ENCODE measurements at places on chromosomes 3 and 15.

- H3K4me1 ChIP-seq = no peaks in the 10 kb centered on the region
- H3K27me3 ChIP-seq = peaks cover 5% of the 10 kb centered on the region
Observed at GRCh38 chr3:11001020-11001657, 8.6 kb downstream of the SLC6A1 start.

DNA sequence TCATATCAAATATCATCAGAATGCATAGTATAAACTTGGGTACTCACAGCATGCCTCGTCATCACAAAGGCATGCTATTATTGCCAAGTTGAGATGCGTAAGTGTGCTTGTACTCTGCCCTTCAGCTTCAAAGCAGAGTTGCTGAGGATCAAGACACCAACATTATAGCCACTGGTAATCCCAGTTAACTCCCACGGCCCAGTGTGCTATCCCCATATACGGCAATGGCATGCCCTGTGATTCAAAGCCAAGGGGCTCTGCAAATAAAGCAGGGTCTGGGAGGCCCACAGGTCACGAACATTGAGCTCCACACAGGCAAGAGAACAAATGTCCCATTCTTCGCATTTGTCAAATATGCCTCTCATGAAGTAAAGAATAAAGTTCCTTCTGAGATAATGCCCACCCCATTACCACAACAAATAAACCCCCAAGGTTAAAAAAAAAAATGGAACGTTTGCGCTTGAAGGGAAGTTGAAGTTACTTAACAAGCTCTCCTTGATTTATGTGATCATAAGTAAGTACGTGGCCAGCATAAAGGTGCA lies 298.1 kb upstream of the NECTIN3 start:
- H3K27ac ChIP-seq = no peak overlapping the region
- H3K36me3 ChIP-seq = no peaks in the 10 kb centered on the region
- H3K4me3 ChIP-seq = no peak overlapping the region
- DNase-seq = no peak
- H3K4me1 ChIP-seq = no peaks in the 10 kb centered on the region

DNA sequence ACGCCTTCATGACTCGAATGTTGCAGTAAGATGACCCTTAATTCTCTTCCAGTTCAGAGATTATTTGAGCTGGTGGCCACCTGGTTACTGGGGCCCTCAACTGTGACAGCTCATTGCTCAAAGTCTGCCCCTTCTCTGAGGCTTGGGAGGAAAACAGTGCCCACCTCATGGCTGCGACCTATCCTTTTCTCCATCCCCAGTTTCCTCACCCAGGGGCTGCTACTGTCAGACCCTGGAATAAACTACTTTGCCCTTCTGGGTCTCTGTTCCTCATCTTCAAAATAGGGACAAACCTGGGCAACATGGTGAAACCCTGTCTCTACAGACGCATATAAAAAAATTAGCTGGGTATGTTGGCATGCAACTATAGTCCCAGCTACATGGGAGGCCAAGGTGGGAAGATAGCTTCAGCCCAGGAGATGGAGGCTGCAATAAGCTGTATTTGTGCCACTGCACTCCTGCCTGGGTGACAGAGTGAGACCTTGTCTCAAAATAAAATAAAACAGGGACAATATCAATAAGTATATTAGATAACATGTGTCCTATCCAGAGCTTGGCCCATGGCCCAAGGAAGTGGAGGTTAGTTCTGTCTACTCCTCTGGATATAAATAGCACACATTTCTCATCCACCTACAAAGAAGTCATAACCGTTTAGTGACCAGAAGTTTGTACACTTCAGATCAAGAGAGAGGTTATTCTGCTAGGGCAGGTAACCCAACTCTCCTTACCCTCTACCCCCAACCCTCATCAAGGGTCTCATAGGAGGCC lies 2.2 kb upstream of the RASL12 start:
- H3K4me3 ChIP-seq = no peak overlapping the region
- H3K27ac ChIP-seq = no peak overlapping the region
- DNase-seq = no peak

DNA sequence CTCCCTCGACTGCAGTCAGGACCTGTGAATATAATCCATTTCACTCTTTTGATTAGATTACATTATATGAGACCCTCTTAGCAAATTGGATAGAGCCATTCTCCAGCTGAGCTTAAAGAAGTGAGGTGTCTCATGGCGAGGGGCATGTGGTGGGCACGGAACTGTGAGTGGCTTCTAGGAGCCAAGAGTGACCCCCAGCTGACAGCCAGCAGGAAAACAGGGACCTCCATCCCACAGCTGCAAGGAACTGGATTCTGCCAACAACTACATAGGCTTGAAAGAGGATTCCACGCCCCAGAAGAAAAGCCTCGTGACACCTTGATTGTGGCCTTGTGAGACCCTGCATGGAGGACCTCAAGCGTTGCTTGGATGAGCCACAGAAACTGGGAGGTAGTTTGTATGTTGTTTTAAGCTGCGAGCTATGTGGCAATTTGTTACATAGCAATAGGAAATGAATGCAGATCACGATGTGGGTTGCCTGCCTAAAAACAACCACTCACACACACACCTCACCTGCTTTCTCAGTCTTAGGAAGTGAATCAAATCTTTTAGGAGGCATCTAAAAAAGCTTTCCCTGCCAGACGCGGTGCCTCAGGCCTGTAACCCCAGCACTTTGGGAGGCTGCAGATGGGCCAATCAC lies 84.2 kb upstream of the BHLHE40 start:
- H3K36me3 ChIP-seq = no peaks in the 10 kb centered on the region
- H3K27ac ChIP-seq = no peak overlapping the region

DNA sequence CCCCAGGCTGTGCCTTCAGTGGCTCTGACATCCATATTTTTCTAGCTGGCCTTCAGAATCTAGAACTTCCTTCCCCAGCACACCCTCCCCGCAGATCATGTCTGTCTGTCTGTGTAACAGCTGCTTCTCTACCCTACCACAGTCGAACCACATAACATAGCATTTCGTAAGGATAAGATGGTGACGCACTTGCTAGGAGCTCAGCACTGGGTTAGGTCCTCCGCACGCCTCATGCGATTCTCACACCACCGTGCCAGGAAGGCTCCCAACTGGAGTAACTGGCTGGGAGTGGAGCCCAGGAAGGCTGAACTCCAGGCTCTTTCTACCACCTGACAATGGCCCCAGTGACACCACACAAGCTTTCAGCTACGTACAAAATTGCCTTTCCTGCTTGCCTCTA lies 168.6 kb downstream of the STT3B start:
- no peaks in the 10 kb centered on the region for H3K27me3 ChIP-seq
- H3K4me1 ChIP-seq = no peaks in the 10 kb centered on the region
- no peak overlapping the region for H3K4me3 ChIP-seq
- H3K36me3 ChIP-seq = no peaks in the 10 kb centered on the region
- H3K27ac ChIP-seq = no peak overlapping the region
- no peak for DNase-seq

DNA sequence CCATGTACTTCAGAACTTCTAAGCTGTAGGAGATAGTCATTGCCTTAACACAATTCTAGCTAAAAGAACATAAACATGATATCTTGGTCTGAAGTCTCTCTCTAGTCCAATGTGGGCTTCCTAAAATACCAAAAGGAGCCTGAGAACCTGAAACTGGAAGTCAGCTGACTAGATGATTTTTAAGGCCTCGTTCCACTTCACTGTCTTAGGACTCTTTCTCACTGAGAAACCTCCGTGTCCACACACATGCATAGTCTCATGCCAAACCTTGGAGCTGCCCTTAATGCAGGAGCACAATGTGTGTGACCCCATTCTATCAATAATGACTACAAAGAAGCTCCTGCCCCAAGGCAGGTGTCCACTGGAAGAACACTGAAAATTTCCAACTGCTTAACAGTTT lies 87.7 kb downstream of the ETFA start:
- no peak for DNase-seq
- H3K4me3 ChIP-seq = no peak overlapping the region
- H3K36me3 ChIP-seq = peaks cover 14% of the 10 kb centered on the region
- H3K4me1 ChIP-seq = no peaks in the 10 kb centered on the region
- no peak overlapping the region for H3K27ac ChIP-seq

DNA sequence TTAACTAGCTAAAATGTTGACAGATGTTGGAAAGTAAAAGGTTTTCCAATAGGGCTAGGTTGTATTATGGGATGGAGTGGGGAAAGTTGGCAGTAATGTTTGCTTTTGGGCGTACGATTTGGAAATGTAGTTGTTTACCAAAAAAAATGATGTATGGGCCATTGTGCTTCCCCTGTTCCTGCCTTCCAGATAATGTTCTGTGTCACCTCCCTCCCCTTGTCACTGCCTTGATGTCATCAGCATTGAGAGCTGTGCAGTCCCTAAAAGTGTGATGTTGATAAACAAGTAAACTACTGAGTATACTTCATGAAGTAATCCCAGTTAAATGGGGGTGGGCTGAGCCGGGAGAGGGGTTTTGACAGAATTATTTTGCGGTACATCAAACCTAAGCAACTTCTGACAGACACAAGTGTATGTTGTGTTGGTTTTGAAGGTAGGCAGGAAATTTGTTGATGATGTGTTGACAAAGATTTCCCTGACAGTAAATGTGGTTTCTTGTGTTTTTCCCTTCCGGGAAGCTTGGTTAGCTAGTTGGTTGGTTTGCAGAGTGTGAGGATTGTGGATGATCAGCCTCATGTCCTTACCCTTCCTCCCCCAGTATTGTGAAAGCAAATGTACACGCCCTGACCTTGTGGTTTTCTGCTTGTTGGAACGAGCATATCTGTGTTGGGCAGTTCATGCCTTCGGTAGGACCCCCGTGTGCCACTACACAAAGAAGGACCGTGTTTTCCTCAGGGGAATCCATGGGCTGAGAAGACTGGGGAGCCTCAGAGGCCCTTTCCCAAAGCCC lies 87.3 kb downstream of the PGPEP1L start:
- no peaks in the 10 kb centered on the region for H3K4me1 ChIP-seq
- no peaks in the 10 kb centered on the region for H3K27me3 ChIP-seq
- H3K4me3 ChIP-seq = no peak overlapping the region
- no peak for DNase-seq
- H3K27ac ChIP-seq = no peak overlapping the region
